ENCODE measurements at places on chromosomes 3 and 15.

DNA sequence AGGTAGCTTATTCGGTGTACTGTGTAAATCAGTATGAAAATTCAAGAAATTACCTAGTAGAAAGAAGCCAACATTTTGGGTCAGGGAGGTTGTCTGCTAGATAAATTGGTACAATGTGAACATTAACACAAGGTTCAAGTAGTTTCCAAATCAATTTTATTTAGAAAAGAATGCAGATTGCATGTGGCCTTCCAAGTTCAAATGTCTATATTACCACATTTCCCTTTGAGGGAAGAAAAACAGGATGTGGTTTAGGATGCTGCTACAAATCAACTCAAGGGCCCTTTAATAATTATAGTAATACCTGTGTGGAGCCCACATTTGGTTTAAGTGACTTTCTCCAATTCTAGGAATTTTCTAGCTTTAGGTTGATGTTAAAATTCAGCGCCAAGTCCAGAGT lies 57.5 kb downstream of the CADPS start:
- DNase-seq: no peak

DNA sequence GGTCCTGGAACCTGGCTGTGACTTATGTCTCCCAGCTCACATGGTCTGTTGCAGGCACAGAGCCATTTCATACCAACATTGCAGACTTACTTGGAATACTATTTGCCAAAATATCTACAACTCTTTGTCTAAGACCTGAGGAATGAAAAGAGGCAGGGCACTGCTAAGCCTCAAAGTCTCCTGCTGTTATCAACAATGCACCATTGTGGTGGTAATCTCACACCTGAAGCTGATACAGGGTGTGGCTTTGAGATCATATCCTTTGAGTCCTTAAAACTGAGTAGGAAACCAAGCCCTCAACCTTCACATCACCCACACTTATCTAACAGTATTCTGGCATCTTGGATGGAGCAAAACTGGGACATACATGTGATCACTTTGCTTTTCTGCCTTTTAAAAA lies 782.0 kb downstream of the EPHA3 start:
- DNase-seq: no peak

- peak; percentile 4 for DNase-seq
Measured at GRCh38 chr3:64445109-64445943, 220.1 kb upstream of the PRICKLE2 start.

DNA sequence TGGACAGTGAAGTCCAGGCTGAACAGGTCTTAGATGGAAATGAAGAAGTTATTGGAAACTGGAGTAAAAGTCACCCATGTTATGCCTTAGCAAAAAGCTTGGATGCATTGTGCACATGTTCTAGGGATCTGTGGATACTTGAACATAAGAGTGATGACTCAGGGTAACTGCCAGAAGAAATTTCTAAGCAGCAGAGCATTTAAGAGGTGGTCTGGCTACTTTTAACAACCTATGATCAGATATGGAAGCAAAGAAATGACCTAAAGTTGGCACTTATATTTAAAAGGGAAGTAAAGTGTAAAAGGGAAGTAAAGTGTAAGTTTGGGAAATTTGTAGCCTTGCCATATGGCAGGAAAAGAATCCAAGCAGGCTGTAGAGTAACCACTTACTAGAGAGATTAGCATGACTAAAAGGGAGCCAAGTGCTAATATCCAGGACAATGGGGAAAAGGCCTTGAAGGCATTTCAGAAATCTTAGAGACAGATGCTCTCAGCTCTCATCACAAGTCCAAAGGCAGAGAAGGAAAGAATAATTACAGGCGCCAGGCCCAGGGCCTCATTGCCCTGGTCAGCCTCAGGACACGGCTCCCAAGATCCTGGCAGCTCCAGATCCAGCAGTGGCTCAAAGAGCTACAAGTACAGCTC lies 73.9 kb upstream of the KCNH8 start:
- no peak for DNase-seq

GRCh38 chr3:62481962-62482361 lies 108.6 kb upstream of the FEZF2 start:
- no peak for DNase-seq

DNA sequence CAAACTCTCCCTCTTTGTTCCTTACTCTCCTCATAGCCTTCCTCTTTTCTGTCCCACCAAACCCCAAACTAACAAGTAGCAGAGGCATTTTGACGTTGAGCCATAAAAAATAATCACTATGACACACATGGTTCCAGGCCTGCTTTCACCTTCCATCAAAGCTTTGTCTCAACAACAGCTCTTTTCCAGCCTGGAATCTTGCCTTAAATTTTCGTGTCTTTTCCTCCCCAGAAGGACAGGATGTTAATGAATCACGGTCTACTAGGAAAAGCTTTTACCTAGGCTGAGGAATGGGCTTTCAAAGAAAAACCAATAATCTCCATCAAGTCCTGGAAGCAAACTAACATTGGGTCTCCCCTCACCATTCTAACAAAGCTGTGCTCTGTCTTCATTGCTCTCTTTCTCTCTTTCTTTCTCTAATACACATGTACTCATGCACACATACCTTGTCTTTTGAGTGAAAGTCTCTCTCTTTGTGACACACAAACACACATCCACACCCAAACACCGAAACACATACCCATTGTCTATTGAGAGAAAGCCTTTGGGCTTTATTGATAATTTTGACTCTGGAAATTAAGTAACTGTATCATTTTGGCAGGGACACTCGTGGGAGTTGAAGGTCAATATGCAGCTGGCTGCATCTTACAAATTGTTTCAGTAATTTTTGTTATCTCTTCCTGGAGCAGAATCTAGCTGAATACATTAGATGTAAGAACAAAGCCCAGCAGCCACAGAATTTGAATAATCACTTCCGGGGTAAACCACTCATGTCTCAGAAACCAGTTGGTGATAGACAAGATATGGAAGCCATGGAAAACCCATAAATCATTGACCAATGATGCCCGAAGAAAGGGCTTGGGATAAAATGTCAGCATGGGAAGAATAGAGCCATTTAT lies 107.4 kb upstream of the SLC4A7 start:
- DNase-seq: peak; percentile 13

DNA sequence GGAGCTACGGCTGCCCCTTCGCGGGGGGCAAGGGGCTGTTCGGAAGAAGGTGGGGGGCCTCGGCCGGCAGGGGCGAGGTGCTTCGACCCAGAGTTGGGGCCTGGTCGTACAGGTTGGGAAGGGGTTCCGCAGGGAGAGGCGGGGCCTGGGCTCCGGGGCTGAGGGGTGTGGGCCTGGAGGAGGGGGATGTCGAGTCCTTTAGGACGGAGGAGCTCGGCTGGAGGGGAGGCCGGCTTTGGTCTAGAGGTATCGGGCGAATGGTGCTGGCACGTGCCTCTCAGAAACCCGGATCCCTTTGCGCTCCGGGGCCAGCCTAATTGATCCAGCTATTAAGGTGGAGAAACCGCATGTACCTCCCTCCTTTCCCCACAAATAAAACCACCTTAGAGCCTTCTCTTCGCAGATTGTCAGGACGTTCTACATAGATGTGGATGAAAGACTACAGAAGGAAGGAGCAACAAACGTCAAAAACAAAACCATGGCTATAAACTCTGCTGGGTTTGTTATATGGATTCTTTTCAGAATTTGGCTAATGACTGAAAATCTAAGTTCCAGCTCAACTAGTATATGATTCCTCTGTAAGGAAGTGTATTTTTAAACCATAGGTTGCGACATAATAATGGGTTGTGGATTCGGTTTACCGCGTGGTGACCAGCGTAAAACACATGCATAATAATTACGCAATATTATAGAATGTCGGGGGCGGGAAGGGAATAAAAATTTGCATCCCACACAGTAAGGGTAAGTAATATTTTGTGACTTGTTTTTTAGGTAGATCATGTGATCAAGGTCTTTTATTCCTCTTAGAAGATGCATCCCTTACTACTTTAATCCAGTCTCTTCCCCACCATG lies 644 bp upstream of the NGLY1 start:
- DNase-seq: peak; percentile 29

DNA sequence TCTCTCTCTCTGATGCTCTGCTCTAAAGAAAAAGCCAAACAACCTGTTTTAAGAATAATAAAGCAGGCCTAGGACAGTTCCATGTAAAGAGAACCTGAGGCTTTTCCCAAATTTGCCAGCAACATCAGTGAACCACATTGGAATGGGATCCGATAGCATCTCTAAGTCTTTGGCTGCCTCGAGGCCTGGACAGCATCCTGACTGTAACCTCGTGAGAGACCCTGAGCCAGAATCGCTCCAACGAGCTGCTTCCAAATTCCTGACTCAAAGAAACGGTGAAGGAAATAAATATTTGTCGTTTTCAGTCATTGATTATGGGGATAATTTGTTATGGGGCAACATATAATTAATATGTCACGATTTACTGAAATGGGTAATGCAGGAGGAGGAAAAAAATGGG lies 1012.8 kb downstream of the ROBO2 start:
- DNase-seq: no peak

DNA sequence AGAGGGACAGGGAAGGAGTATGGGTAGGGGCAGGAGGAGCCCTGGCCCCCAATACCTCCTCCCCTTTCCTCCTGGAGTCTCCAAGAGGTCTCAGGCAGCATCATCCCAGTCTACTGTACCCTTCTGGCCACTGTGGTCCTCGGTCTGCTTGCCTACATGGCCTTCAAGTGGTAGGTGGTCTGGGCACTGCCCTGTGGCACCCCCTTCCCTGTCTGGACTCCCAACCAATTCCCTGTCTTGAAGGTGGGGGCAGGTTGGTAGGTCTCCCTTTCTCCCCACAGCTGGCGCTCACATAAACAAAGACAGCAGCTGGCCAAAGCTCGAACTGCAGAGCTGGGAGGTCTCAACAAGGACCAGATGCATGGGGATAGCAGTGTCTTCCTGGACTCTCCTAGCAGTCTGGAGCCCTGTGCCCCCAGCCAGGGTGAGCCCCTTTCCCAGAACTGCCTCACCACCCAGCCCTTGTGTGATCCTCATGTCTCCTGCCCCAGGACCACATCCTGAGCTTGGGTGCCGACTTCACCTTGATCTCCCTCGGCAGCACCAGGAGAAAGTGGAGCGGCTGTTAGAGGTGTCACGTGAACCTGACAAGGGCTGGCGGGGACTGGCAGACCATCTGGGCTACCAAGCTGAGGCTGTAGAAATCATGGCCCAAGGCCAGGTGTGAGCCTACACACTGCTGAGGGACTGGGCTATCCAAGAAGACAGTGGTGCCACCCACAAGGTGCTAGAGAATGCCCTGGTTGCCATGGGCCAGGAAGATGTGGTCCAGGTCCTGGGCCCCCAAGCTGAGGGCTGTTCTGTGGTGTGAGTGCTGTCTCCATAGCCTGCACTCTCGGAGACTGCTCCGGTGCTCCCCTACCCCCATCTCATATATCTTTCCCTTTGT lies 33.1 kb downstream of the NBEAL2 start:
- DNase-seq: no peak

- DNase-seq: no peak
Measured at GRCh38 chr3:45730409-45731154, 41.4 kb downstream of the SACM1L start.

- DNase-seq: no peak
Measured at GRCh38 chr3:161691677-161692076, 195.1 kb downstream of the OTOL1 start.

GRCh38 chr3:149316437-149316836 lies 17.0 kb downstream of the TM4SF18 start:
- no peak for DNase-seq

DNA sequence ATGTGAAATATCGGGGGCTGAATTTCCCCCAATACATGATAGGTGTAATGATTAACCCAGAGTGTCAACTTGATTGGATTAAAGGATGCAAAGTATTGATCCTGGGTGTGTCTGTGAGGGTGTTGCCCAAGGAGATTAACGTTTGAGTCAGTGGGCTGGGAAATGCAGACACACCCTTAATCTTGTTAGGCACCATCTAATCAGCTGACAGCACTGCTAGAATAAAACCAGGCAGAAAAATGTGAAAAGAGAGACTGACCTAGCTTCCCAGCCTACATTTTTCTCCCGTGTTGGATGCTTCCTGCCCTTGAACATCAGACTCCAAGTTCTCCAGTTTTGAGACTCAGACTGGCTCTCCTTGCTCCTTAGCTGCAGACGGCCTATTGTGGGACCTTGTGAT lies 247.8 kb downstream of the OTOL1 start:
- DNase-seq: no peak

GRCh38 chr15:40436892-40437751 lies 3.6 kb upstream of the BAHD1 start:
- DNase-seq: no peak

DNA sequence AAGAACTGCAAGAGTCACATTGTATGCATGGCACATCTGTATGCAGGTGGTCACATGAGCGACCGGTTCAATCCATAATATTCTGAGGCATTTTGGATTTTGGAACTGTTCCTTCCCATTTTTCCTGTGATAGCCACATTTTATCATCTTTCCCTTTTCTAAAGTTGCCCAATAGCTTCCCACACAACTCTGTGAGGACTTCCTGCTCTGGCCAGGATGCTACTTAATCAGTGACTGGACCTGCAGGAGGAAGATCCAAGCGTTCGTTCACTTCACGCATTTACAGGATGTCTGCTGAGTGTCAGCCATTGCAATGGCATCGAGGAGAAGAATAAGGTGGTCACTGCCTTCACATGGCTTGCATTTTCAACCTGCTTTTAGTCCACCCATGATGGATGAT lies 9.8 kb downstream of the KLHL6 start:
- no peak for DNase-seq

- no peak for DNase-seq
Measured at GRCh38 chr15:100999369-100999768, 80.2 kb downstream of the LRRK1 start.

All from A172 (cell line).